ENCODE measurements at places on chromosomes 7 and 10.

DNA sequence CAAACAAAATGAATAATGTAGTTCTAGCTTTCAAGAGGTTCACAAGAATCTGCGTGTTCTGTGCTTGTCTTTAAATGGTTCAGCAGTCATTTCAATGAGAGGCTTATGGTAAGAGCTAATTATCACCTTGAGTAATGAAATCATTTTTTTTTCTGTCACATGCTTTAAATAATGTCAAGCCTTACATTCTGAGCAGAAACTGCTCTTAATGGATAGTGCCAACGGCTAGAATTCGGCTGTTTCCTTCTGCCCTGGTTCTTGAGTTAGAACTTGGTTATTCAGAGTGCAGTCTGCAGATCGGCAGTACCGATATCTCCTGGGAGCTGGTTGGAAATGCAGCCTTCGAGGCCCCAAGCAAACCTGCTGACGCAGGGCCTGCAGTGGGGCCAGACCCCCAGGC, 316.2 kb downstream of the CAMK1D start:
- no peak for DNase-seq

DNA sequence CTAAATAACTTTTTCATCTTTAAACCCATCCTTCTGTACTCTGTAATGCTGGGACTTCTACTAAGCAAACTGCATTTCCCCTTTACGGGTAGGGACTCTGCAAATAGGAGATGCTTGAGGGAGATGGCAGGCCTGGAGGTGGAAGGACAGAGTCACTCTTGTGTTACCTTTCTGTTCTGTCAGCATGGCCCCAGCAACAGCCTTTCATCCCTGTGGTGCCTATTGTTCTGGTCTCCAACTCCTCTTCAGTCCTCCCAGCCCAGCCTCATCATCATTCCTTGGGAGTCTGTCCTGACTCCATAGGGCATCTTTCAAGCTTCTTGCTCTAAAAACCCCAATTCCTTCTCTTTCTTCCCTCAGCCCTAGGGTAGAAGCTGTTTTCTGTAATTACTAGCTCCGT, 230.0 kb downstream of the SNX13 start:
- DNase-seq = no peak

DNA sequence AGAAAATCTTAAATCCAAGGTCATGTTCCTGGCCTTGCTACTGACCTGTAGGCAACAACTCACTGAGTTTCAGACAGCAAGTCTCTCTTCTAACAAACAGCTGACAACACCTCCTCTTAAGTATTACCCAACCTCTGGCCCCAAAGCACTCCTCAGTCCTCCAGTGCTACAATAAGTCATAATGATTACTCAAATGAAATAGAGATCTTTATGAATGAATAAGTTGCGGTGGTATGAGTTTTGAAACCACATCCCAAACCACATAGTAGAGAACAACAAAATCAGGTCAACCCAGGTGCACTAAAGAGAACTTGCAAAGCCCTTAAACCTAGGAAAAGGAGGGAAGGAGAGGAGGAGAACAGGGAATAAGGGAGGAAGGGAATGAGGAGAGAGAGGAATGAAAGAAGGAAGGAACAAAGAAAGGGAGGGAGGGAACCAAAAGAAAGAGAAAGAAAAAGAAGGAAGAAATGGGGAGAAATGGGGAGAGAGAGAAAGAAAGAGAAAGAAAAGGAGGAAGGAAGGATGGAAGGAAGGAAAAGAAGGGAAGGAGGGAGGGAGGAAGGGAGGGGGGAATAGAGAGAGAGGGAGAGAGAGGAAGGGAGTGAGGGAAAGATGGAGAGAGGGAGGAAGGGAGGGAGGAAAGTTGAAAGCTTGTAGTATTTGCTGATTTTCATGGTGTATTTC, 142.8 kb upstream of the CALCR start:
- no peak for DNase-seq

GRCh38 chr10:60611291-60611747, 167.0 kb upstream of the CDK1 start:
- no peak for DNase-seq
